ENCODE measurements at places on chromosomes 5 and 9.
A peak's percentile ranks its signal among the peaks of the same experiment; 100 is the strongest.

DNA sequence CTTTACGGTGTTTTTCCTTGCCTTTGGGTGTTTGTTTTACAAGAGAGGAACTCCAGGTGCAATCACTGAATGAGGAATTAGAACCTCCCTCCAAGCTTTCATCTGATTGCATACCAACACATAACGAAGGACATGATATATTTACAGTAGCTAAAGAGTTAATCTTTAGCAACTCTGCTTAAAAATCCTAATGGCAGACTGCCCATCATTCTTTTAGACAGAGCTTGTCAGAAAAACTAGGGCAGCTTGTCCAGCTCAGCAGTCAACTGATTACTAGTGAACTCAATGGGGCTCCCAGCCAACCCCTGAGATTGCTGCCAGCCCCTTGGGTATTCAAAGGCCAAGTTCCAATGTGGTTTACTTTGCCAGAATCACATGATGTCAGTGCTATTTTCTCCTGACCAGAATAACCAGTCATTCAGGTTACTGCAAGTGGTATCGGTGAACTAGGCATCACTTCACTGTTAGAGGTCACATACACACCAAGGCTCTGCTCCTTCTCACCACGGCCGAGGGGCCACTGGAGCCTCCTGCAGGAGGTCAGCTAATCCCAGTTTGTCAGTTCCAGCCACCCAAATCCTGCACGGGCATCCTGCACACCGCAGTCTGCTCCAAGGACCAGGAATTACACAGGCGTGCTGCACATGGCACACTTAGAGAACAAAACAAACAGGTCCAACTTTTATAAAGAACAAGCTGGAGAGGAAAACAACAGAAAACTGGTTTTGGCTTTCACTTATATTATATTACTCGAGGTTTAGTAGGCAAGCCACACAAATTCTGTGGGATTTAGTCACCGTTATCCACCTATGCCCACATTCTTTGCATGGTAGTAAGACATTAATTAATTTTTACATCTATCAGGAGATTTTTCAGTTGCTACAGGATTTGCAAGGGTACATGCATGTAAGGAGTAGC is 62.5 kb downstream of the NFIB start:
- DNase-seq, result no peak

DNA sequence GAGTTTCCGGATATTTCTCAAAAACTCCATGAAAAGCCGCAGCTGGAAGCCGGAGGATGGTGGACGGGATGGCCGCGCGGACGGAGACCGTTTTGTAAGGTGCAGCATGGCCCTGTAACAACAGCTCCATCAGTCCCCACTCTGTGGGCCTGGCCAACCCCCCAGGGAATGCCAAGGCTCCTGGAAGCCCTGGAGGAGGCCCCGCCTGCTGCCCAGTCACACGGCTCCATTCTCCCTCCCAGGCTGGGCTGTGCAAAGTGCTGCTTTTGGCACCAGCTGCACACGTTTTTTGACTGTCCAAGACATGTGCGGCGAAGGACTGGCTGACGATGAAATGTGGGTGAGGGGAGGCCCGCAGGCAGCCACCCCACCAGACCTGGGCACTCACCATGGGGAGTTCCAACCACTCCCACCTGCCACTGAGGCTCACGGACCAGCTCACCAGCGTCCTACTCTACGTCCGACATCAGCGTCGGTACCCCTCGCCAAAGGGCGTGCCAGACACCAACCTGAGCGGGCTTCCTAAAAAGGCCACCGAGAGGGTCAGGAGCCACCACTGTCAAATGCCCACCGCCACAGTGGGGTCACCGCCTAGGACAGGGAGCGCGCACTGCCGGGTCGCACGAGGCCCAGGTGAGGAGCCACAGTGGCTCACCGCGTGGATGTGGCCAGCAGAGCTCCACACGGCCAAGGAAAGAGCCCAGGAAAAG is 27.3 kb downstream of the PNPLA7 start:
- no peak for DNase-seq

DNA sequence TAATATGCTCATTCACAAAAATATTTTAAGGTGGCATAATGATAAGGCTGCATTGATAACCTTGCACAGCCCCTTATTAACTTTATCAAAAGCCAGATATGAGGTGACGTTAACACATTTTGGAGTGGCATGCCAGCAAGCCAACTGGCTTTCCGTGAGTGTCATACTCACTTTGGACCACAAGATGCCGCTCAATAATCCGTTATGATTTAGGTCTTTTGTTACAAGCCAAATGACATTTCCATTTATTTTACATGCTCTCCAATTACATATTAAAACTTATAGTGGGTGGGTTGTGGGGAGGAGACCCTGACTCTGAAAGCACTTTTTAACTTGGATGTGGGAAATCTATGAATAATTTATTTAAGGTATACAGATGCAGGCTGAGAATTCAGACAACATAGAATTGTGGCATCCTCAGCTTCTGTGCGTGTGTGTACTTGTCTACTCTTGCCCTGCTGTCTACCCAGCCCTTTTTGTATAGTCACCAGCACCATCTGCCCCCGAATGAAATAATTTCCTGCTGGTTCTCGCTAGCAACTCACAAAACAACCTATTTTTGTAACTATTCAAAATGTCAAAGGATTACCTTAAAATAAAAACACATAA is 305.1 kb downstream of the PSAT1 start:
- DNase-seq, result no peak

DNA sequence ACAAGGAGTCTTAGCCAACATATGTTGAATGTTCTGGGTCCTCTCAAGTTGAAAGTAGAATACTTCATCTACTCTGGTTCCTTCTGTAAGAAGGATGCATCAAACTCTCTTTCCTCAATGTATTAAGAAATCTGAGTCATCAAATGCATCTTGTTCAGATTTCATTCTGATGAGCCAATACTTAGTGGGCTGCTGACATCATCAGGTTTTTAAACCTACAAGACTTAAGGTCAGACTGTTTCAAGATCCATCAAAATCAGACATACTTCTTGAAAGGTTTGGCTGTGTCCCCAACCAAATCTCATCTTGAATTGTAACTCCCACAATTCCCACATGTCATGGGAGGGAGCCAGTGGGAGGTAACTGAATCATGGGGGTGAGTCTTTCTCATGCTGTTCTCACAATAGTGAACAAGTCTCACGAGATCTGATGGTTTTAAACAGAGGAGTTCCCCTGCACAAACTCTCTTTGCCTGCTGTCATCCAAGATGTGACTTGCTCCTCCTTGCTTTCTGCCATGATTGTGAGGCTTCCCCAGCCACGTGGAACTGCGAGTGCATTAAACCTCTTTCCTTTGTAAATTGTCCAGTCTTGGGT is 168.8 kb downstream of the RAPGEF6 start:
- no peak for DNase-seq

DNA sequence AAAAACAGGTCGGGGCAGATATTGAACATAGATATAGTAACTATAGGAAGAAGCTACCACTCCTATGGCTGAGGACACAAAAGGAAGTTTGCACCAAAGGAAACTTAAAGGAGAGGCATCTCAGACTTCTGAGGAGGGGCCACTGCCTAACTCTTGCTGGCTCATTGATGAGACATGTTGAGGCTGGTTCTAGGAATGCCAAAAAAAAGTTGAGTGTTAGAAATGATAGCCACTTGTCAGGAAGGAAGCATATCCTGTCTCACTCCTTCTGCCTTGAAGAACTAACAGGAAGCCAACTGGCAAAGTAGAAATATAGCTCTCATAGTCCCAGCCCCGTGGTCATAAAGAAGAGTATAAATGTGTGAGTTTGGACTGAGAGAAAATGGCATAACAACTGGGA is 23.3 kb upstream of the STOM start:
- DNase-seq, result peak; percentile 82

DNA sequence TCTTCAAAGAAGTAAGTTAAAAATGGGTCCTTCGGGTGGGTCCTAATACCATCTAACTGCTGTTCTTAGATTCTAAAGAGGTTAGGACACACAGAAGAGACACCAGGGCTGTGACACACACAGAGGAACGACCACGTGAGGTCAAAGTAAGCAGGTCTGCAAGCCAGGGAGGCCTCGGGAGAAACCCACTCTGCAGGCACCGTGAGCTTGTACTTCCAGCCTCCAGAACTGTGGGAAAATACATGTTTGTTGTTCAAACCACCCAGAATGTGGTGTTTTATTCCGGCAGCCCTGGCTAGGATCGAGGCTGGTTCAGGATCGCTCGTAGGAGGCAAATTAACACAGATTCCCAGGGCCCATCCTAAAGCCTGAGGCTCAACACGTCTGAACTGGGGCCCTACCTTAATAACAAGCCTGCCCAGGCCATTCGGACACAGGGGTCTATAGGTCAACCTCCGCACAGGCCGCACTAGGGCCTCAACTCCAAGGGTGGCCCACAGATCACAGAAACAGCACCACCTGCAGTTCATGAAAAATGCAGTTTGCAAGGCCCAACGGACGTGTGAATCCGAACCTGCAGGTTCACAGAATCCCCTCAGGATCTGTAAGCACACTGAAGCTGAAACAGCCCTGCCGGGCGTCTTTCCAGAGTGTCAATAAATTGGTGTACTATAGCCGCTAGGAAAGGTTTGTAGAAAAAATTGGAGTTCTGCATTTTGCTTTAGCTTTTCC is 7.1 kb downstream of the MED10 start:
- no peak for DNase-seq

- DNase-seq, result no peak
These were observed 16.9 kb downstream of the IRF1 start for GRCh38 chr5:132473668-132474067.

DNA sequence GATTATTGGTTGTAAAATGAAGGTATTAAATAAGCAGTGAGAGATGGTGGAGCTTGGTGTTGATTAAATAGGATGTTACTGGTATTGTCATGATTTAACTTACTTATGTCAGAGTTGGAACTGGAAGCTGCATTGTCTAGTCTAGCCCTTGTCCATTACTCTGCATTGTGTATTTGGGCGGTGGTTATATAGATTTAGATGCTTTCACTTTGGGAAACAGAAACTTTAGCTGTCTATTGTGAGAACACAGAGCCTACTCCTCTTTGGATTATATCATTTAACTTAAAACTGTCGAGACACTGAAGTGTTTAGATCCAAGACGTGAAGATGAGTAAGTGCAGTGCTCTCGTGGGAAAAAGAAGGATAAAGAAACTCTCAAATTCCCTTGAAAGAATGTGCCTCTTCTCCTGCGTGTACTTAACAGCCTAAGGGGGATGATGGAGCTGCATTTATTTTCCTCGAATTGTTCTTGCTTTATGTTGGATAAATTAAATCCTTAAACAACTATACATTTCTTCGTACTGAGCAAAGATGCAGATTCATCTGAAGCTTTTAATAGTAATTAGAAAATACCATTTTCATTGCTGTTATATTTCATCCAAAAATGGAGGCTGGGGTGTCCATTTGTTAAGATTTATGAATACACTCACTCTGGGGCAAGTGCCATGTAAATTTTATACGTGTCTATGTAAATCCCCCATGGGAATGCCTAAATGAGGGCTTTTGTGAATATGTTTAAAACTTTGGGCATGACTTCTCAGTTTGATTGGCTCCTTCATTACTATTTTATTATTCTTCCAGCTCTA is 21.6 kb downstream of the FBXL7 start:
- DNase-seq, result no peak

DNA sequence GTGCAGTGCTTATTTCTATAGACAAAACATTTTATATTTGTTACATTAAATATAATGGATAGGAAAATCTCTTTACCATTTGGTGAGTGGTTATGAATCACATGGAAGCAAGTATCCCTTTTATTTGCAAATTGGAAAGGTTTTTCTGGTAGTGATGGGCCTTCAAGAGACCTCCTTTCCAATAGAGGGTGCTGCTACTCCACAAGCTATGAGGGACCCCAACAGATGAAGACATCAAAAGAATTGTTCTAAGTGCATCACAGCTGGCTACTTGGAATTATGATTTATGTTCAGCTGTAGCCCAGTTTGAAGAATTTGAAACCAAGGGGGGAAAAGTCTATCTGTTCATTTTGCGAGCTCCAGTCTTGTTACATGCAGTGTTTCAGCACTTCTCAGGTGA is 493.7 kb upstream of the SGCD start:
- DNase-seq, result no peak

DNA sequence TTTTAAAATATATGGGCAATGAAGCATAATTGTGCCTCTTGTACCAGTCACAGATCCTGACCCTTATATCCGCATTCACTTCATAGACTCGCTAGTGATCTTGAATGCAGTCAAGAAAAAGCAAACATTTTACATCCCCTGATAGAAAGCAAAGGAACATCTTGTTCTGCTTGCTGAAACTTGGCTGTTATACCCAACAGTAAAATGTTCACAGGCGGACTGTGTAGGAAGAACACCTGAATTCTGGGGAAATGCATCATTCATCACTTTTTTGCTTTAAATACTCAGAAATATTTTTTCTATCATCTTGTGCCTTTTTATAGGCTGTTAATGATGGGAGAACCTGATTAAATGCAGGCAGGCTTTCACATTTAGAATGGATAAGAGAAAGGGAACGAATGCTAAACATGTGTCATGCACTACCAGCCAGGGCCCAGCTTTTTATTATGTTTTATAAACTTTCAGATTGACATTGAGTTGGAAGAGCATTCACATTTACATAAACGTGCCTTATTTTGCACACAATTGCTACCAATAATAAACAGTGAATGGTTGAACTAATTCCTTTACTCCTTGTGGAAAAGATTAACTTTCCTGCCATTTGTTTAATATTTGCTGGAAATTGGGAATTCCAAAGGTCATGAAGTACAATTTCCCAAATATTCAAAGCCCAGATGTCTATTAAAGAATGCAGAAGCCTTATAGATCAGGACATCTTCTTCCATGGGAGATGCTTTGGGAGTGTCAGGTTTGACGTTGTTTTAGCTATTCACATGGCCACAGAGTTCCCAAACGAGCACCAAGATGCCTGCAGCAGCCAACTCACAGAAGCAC is 756.2 kb downstream of the TLE1 start:
- DNase-seq, result no peak

DNA sequence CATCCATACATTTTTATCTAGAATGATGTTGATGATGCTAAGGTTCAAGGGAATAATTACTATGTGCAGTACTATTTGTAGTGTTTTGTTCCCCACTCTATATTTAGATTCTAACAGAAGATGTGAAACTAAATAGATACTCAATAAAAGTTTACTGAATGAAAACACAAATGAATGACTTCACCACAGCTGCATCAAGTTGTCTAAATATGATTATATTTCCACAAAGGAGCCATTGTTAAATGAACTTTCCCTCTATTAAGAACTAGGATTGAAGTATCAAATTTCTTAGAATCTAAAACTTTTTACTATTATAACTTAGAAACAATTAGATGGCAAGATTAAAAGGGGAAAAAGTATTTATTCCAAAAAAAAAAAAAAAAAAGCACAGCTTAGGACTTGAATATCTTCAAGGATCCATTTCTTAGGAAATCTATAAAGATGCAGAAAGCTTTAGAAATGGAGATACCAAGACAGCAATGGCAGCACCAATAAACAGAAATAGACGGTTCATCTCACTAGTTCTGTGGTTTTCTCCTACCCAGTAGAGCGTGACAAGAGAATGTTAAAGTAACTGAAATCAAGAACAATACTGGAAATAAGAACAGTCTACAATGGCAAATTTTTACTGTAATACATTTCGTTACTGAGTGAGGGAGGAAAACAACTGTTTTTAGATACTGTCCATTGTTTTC is 347.6 kb downstream of the EBF1 start:
- no peak for DNase-seq

GRCh38 chr5:36442796-36443195 is 141.1 kb upstream of the RANBP3L start:
- no peak for DNase-seq

All from CMK (cell line).